Activated naive CD8-positive, alpha-beta T cell treated with anti-CD3 and anti-CD28 coated beads for 36 hours (primary cell): ENCODE measurements at places on chromosomes 7 and 10. TPM values are rescaled to one million over a fixed set of nuclear protein-coding genes. Genes with fewer than 3 reads are reported as not detected.

SPDYE11 gene
- total RNA-seq = not detected

NEURL1 gene
- total RNA-seq = 3.2 TPM

STOX1 gene
- total RNA-seq = 0.35 TPM

GRCh38 chr10:11146402-11147171 lies 128.9 kb downstream of the CELF2 start:
- DNase-seq = no peak

TAS2R3 gene
- total RNA-seq = 0.32 TPM

TLX1 gene
- not detected for total RNA-seq

DNA sequence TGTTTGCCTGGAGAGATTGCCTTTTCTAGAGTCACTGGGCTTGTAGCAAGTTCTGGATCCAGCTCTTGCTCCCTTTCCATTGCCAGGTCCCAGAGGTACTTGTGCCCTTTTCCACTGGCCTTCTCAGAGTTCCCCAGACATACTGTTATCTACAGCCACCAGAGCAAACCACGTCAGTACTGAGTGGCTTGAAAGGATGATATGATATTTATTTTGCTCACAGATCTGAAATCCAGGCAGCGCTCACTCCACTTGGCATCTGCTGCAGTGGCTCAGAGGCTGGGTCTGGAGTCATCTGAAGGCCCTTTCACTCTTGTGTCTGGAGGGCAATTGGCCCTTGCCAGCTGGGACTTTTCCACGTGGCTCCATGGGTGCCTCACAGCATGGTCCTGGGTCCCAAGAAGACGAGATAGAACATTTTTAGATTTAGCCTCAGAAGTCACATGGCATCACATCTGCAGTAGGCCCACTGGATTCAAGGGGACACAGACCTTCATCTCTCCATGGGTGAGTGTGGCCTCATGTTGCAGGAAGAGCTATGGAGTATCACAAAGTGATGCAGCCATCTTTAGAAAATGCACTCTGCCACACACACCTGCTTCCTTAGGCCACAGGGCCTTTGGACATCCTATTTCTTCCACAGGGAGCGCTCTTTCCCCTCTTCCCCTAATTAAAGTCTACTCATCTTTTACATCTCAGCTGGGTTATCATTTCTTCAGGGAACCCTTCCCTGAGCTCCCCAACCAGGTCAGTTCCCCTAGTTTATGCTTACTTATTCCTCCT lies 22.9 kb upstream of the TCF7L2 start:
- DNase-seq = no peak

DNA sequence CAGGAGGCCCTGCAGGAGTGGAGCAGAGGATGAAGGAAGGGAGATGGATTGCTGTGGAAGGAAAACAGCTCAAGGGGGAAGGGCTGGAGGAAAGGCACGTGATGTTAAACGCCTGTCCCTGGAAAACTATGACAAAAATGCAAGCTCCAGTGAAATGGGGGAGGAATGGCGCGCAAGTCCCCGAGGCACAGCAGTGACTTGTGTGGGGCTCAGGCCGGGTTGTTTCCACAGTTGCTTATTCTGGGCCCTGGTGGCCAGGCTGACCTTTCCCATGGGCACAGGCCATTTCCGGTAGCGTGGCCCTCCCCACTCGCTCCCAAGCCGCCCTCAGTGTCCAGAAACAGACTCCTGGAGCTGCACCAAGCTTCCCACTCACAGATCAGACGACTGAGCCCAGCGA lies 68.1 kb upstream of the PDGFA start:
- DNase-seq = no peak

GRCh38 chr7:1176891-1177373 lies 16.9 kb upstream of the ZFAND2A start:
- peak; percentile 82 for DNase-seq

GRCh38 chr10:109915566-109915965 lies 7.7 kb downstream of the XPNPEP1 start:
- no peak for DNase-seq

LIPJ gene
- not detected for total RNA-seq

UBTD1 gene
- 1.3 TPM for total RNA-seq

PFKFB3 gene
- 72.6 TPM for total RNA-seq
